Stimulated activated CD8-positive, alpha-beta memory T cell treated with anti-CD3 and anti-CD28 coated beads, Interleukin-15, amount 100 ng/mL, for 48 hours (primary cell): ENCODE measurements at places on chromosomes 7 and 10.

DNA sequence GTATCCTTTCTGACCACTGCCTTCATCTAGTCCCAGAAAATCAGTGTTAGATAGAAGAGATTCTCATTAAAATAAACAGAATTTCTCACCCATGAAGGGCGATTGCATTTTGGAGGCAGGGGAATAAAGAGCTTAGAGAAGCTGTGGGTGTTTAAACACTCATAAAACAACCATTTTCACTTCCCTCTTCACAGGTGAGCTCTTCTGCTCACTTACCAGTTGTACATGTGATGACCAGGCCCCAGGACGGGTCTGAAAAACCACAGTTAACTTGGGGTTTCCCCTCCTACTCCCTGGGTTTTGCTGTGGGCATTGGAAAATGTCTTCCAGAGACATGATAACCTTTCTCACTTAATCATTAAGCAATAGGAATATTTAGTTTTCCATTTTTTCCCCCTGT lies 411.6 kb upstream of the DPP6 start:
- DNase-seq = no peak

DNA sequence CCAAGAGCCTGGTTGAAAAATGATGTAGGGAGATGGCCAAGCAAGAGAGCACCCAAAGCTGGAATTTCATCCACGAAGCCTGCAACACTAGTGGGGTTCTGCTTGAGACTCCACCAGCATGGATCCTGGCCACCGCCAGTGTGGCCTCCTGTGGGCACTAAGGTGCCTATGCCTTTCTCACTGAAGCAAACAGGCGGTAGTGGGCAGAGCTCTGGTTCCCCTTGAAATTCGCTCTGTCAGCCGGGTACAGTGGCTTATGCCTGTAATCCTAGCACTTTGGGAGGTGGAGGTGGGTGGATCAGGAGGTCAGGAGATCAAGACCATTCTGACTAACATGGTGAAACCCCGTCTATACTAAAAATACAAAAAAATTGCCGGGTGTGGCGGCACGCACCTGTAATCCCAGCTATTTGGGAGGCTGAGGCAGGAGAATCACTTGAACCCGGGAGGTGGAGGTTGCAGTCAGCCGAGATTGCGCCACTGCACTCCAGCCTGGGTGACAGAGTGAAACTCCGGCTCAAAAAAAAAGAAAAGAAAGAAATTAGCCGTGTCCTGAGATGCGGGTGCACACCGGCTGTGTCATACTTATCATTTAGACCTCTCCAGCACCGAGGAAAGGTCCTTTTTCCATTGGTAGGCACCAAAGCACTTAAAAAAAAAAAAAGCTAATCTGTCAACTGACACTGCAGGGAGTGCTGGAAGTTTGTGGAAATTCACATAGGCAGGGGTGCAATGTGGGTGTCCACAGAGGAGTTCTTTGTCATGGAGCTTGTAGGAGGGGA lies 28.3 kb downstream of the CCM2 start:
- no peak for DNase-seq

DNA sequence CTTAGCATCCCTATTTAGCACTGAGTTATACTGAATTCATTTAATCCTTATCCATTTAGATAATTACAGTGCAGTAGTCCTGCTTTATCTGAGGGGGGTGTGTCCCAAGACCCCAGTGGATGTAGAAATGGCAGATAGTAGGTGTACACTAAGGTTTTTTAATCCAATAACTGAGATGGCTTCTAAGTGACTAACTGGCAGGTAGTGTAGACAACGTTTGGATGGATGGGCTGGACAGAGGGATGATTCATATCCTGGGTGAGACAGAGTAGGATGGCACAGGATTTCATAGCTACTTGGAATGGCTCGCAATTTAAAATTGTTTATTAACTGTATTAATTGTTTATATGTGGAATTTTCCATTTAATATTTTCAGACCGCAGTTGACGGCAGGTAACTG lies 295.6 kb downstream of the CCDC3 start:
- DNase-seq = no peak

- DNase-seq = no peak
These were observed 412.8 kb upstream of the MTPN start for GRCh38 chr7:136389933-136390332.

- DNase-seq = no peak
These were observed 101.7 kb upstream of the YAE1 start for GRCh38 chr7:39464350-39465054.

GRCh38 chr10:116170815-116171250 lies 102.2 kb downstream of the GFRA1 start:
- no peak for DNase-seq

DNA sequence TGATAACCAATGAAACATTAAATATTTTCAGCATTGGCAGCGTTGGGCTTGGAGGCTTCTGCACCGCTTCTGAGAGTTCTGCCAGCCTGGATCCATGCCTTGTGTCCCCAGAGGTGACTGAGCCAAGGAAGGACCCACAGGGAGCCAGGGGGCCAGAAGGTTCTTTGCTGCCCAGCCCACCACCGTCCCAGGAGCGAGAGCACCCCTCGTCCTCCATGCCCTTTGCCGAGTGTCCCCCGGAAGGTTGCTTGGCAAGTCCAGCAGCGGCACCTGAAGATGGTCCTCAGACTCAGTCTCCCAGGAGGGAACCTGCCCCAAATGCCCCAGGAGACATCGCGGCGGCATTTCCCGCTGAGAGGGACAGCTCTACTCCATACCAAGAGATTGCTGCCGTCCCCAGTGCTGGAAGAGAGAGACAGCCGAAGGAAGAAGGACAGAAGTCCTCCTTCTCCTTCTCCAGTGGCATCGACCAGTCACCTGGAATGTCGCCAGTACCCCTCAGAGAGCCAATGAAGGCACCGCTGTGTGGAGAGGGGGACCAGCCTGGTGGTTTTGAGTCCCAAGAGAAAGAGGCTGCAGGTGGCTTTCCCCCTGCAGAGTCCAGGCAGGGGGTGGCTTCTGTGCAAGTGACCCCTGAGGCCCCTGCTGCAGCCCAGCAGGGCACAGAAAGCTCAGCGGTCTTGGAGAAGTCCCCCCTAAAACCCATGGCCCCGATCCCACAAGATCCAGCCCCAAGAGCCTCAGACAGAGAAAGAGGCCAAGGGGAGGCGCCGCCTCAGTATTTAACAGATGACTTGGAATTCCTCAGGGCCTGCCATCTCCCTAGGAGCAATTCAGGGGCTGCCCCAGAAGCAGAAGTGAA lies 93.9 kb downstream of the TACC2 start:
- no peak for DNase-seq

GRCh38 chr10:124578231-124579010 lies 116.8 kb downstream of the LHPP start:
- no peak for DNase-seq

GRCh38 chr7:65454469-65454868 lies 80.8 kb downstream of the ZNF92 start:
- DNase-seq = no peak

DNA sequence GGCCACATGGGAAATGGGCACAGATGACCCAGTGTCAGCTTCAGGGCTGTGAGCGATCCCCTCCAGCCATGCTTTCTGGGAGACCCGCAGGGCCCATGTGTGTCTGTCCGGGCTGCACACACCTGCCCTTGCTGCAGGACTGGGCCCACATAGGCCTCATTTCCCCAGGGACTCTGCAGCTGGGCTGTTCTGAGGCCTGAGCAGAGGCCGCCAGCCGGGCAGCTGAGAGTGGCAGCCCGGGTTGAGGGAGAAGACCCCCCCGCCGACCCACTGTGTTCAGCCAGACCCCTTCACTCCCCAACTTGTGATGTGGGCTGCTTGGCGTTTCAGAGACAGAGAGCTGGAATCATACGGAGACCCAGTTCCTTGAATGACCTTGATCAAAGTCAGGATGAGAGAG lies 50.1 kb upstream of the DPYSL4 start:
- DNase-seq = no peak

- no peak for DNase-seq
These were observed 434.3 kb downstream of the MDFIC start for GRCh38 chr7:115356139-115356746.

GRCh38 chr10:91220954-91221675 lies 652 bp downstream of the PCGF5 start:
- peak; percentile 19 for DNase-seq

GRCh38 chr10:113680190-113681111 lies 739 bp downstream of the CASP7 start:
- no peak for DNase-seq

GRCh38 chr7:91674470-91674869 lies 206.0 kb downstream of the MTERF1 start:
- DNase-seq = no peak

DNA sequence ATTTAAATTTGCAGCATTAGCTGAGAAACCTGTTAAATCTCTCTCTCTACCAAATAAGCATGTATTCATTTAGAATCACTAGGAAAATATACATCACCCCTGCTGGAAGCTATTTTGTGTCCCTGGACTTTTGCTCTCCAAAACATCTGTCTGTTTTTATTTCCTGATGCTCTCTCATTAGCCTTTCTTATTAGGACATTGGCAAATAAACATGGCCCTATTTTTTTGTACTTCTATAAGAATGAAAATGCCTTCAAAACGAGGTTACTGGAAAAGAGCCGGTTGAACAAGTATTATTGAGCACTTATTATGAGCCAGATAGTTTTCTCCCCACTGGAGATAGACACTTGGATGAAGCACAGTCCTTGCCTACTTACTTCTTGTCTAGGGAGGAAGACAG lies 206.9 kb downstream of the GALNT17 start:
- DNase-seq = no peak

DNA sequence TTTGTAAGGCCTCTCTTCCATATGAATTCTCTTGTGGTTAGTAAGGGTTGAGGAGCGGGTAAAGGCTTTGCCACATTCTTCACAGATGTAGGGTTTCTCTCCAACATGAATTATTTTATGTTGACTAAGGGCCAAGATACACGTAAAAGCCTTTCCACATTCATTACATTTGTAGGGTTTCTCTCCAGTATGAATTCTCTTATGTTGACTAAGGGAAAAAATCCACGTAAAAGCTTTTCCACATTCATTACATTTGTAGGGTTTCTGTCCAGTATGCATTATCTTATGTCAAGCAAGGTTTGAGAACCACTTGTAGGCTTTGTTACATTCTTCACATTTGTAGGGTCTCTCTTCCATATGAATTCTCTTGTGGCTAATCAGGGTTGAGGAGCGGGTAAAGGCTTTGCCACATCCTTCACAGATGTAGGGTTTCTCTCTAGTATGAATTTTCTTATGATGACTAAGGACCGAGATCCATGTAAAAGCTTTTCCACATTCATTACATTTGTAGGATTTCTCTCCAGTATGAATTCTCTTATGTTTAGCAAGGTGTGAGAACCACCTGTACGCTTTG lies 493.0 kb downstream of the ZNF479 start:
- DNase-seq = no peak

GRCh38 chr10:60182691-60183090 lies 207.0 kb downstream of the ANK3 start:
- no peak for DNase-seq

GRCh38 chr7:47496056-47496665 lies 85.8 kb downstream of the TNS3 start:
- DNase-seq = no peak

GRCh38 chr10:69807122-69807521 lies 5.4 kb downstream of the COL13A1 start:
- no peak for DNase-seq

GRCh38 chr10:113666682-113667252 lies 2.9 kb upstream of the NRAP start:
- DNase-seq = no peak

GRCh38 chr10:91525896-91526712 lies 106.8 kb downstream of the PPP1R3C start:
- DNase-seq = no peak

DNA sequence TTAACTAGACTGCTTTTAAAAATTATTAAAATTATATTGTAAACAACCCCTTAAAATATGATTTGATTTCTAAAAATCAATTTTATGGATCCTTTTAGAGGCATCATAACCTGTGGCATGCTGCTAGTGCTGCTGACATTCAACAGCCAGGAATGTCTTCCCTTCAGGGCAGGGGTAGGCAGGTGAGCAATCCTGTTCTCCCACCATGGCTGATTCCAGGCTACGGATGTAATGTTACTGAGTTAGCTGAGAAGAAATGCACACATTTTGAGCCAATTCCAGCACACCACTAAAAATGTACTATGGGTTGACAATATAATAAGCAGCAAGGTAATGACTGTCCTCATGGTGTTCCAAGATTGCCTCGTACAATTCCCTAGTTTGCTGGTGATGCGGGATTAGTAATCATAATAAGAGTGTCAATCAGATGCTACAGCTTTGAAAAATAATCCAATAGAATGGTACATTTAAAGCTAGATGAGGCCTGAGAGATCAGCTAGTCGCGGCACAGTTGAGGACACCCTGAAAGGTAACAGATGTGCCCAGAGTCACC lies 108.7 kb upstream of the PRR15 start:
- no peak for DNase-seq

DNA sequence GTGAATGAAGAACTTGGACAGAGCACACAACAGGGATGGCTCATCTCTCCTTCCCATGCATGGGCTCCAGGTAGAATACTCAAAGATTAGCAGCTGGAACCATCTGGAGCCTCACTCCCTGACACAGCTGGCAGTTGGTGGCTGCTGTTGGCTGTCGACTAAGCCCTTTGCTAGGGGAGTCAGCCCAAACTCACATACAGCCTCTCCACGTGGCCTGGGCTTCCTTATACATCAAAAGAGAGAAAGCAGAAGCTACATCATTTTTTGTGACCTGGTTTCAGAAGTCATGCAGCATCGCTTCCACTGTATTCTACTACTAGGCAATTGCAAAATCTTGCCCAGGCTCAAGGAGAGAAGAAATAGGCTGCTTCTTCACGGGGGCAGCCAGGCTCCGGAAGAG lies 24.4 kb downstream of the ASNS start:
- no peak for DNase-seq

DNA sequence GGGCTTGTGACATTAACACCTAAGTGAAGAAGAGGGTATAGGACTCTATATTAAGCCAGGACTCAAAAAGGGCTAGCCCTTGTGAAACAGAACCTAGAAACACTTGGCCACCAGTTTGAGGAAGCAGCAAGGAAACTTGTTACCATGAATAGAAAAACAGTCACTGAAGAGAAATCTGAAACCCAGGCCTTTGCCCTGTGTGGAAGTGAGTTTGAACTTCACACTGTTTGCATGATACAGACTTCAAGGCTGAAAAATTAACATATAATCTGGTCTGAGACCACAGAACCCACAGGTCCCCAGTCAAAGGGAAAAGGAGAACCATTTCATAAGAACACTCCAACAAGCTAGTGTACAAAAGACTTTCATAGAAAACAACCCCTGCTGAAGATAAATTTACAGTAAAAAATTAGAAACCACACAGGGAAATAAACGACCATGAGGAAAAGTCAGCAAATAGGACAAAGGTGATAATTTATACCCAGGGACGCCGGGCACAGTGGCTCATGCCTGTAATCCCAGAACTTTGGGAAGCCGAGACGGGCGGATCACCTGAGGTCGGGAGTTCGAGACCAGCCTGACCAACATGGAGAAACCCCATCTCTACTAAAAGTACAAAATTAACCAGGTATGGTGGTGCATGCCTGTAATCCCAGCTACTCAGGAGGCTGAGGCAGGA lies 76.1 kb downstream of the SKIDA1 start:
- no peak for DNase-seq
